Activated T-cell treated with anti-CD3 and anti-CD28 coated beads, Interleukin-2, amount 50 U/mL, for 4 hours (primary cell): ENCODE measurements at places on chromosomes 5 and 9.

GRCh38 chr9:93315118-93315517 lies 131.2 kb downstream of the WNK2 start:
- DNase-seq, result no peak

DNA sequence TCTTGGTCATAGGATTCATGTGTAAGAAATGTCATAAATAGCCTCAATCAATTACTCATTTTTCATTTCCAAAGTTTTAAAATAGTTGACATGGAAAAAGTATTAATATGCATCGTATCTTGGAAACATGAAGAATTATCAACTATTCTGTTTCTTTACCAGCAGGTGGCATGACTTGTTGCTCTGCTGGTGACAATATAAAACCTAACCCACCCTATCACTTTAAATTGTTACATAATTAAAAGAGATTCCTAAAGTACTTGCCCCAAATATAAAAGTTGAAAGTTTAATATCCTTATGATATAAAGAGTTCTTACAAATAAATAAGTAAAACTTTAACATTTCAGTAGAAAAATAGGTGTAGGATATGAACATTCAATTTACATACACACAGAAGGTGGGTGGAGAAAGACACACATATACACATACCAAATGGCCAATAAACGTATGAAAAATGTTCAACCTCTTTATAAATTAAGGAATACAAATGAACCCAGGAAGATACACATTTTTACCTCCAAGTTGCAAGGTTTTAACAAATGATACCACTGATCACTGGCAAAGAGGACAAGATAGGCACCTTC lies 30.6 kb downstream of the MAP1B start:
- no peak for DNase-seq

DNA sequence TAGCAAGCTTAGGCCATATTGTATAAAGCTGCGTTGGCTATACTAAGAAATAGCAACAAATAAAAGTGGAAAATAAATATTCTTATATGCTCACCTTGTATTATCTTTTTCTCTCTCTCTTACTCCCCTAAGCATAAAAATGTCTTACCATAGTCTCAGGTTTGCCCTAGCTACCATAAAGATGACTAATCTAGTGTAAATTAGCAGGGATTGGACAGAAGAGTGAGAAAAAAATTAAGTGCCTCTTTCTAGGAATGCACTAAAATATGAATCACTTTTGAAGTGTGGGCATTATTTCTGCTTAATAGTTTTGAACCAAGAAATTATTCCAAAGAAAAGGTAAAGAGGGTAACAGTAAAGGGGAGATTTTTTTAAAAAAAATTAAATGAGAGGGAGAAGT lies 201.3 kb downstream of the HINT1 start:
- DNase-seq, result no peak

DNA sequence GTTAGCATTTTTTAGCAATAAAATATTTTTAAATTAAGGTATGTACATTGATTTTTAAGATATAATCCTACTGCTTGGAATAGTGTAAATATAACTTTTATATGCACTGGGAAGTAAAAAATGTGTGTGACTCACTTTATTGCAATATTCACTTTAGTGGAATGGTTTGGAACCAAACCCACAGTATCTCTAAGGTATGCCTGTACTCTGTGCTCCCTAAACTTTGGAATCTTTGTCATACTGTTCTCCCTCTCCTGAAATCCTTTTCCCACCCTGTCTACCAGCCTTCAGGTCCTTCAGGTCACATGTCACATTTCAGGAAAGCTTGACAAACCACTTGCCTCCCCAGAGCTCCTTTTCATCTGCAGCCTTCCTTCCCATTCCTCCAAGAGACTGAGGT lies 308.7 kb downstream of the SPOCK1 start:
- no peak for DNase-seq

DNA sequence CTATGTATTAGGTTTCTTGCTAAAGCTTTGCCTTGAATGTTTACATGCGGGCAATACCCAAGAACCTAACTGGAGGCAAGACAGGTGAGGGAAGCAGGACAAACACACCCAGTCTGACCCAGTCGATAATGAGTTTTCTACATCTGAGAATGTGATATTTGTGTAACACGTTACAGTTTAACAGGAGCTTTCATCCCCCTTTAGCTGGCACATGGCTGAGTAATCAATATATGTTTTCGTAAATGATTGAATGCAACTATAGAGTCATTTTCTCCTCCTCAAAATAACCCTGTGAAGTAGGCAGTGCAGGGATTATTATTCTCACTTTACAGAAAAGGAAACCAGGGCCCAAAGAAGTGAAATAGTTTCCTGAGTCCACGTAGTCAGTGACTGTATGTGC lies 84.7 kb upstream of the HTR4 start:
- DNase-seq, result no peak

GRCh38 chr9:87973730-87974292 lies 522 bp downstream of the CDK20 start:
- DNase-seq, result no peak

- DNase-seq, result peak; percentile 91
Measured at GRCh38 chr5:176361437-176362232, at the start of gene KIAA1191. KIAA1191 (minus strand) TSS chr5:176361764; CDS start chr5:176359508, 2,256 bp downstream.

DNA sequence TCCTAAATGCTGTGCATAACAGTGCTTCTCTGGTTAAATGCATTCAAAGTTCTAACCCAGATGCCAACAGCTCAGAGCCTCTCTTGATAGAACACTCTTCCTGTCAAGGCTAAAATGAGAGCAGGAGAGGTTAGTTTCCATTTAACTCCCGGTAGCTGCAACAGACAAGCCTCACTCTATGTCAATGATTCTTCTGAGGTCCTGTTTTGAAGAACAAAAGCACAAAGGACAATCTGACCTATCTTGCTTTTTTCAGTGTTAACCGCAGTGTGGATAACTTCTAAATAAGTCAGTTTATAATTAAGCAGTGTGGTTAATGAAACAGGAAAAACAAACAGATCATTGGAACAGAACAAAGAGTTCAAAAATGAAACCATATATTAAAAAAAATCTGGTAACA lies 80.7 kb downstream of the ANKRD55 start:
- DNase-seq, result no peak

- DNase-seq, result no peak
Measured at GRCh38 chr9:73259086-73259696, 107.5 kb downstream of the ANXA1 start.

DNA sequence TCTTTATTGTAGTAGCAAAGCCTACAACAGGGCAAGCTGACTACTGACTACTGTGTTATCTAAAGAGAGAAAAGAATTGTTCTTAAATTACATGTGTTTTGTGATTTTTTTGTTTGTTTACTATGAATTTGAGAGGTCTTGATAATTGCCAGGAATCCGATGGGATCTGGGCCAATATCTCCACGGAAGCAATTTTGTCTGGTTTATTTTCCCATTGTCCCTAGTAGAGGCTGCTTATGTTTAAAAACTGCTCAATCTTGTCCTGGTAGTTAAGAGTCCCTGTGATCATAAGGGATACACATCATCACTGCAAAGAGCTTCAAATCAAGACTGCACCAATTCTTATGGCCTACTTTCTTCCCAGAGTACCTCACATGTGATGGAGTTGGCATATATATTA lies 94.4 kb downstream of the GLDC start:
- no peak for DNase-seq
